ENCODE measurements at places on chromosomes 6 and 20.

GRCh38 chr20:63503524-63503923, 4.6 kb upstream of the EEF1A2 start:
- no peak for DNase-seq

GRCh38 chr6:14118446-14118845, 874 bp downstream of the CD83 start:
- DNase-seq, result no peak

DNA sequence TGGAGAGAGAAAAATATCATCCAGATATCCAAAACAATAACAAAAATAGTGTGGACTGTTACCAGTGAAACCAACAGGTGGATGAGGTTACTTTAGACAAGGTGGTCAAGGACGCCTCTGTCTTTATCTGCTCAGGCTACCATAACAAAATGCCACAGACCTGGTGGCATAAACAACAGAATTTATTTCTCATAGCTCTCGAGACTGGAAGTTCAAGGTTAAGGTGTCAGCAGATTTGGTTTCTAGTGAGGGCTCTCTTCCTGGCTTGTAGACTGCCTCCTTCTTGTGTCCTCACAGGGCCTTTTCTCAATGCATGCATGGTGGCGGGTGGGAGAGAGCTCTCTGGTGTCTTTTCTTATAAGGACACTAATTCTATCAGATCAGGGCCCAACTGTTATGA, 21.1 kb upstream of the LBP start:
- no peak for DNase-seq

DNA sequence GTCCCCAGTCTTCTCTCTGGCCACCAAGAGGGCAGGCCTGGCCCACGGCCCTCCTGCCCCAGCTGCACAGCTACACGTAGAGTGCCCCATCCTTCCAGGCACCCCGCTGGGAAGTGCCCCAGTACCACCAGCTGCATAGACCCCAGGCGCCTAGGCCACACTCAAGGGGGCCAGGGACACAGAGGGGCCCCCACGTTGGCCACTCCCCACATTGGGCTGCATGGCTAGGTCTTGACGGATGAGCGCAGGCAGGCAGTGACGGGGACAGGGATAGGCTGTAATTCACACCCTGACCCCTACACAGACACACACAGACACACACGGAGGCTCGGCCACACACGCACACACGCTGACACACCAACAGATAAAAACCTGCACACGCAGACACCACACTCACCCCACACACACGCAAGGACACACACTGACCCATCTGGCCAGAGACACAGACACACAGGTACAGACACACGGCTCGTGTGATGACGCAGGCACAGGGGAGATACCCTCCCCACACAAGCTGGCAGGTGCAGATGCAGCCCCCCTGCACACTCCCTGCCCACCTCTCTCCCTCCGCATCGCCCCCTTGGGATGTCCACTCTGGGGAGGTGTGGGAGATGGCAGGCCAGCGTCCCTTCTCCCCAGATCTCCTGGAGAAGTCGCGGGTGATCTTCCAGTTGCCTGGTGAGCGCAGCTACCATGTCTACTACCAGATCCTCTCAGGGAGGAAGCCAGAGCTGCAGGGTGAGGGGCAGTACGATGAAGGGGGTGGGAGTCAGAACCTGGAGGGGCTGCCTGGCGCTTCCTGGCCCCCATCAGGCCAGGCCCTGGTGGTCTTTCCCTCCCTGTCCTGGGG, 30.0 kb downstream of the MYH7B start:
- DNase-seq, result no peak

GRCh38 chr6:150697515-150697914, 97.8 kb downstream of the PLEKHG1 start:
- DNase-seq, result no peak

DNA sequence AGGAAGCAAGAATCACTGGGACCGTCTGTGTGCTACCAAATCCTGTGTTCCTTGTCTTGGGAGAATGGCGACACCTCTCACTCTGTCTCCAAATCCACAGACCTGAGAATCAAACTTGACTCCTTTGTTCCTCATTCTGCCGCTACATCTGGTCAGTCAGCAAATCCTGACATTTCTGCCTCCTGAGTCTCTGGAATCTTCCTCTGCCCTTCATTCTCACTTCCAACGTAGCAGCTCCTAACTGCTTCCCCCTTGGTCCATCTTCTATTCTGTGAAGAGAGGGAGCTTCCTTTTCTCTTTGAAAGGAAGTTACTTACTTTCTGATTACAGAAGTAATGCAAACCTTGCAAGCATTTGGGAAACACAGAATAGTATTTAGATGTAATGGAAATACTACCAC, 37.7 kb downstream of the SYTL3 start:
- no peak for DNase-seq

- DNase-seq, result no peak
Observed at GRCh38 chr6:32190911-32191677, 1.1 kb upstream of the PBX2 start.

- DNase-seq, result no peak
Observed at GRCh38 chr6:121443971-121444541, 8.6 kb downstream of the GJA1 start.

- no peak for DNase-seq
Observed at GRCh38 chr6:139722530-139722929, 348.1 kb upstream of the CITED2 start.

- no peak for DNase-seq
Observed at GRCh38 chr6:138104618-138105213, 2.5 kb downstream of the PERP start.

DNA sequence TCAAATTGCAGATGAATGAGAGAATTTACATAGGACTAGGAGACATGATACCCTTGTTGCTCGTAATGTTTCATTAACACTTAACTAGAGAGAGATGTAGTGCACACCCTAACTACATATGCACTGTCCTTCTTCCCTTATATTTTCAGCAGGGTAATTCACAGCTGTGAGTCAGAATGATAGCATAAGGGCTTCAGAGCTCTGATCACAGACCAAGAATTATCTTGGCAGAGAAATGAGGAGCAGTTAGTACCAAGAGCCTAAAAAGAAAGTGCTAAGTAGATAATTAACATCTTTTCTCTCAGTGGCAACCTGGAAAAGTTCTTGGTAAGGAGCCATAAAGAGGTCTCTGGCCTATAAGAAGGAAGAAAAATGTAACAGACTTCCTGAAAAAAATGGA, 35.8 kb downstream of the GRIK2 start:
- no peak for DNase-seq

DNA sequence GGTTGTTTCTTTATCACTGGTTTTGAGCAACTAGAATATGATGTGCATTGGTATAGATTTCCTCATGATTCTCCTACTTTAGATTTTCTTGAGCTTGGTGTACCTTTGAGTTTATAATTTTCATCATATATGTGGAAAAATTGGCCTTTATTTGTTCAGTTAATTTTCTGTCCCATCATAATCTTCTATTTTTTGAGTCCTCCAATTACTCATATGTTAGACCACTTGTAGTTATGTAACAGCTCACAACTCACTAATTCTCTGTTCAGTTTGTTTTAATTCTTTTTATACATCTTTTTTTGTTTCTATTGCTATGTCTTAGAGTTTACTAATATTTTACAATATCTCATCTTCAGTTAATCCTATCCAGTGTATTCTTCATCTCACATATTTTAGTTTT, 81.3 kb upstream of the LAMA2 start:
- DNase-seq, result no peak

GRCh38 chr20:20603339-20603990, 109.0 kb downstream of the RALGAPA2 start:
- DNase-seq, result no peak

DNA sequence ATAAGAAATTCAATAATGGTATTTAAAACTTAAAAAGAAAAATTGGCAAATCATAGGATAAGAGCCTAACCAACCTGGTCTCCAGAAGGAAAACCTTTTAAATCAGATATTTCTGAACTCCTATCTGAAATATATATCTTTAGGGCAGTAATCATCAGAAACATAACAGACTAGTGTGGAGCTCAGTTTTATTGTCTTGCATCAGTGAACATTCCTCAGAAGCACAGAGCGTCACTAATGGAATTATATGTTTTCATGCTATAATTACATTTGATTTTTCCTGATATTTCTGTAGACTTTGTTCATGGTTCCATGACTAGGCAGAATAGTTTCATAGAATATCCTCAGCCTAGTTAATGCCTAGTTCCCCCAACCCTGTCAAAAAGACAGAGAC, 262.2 kb downstream of the EYA4 start:
- DNase-seq, result no peak

GRCh38 chr6:129279343-129280292, 396.7 kb downstream of the LAMA2 start:
- DNase-seq, result no peak

DNA sequence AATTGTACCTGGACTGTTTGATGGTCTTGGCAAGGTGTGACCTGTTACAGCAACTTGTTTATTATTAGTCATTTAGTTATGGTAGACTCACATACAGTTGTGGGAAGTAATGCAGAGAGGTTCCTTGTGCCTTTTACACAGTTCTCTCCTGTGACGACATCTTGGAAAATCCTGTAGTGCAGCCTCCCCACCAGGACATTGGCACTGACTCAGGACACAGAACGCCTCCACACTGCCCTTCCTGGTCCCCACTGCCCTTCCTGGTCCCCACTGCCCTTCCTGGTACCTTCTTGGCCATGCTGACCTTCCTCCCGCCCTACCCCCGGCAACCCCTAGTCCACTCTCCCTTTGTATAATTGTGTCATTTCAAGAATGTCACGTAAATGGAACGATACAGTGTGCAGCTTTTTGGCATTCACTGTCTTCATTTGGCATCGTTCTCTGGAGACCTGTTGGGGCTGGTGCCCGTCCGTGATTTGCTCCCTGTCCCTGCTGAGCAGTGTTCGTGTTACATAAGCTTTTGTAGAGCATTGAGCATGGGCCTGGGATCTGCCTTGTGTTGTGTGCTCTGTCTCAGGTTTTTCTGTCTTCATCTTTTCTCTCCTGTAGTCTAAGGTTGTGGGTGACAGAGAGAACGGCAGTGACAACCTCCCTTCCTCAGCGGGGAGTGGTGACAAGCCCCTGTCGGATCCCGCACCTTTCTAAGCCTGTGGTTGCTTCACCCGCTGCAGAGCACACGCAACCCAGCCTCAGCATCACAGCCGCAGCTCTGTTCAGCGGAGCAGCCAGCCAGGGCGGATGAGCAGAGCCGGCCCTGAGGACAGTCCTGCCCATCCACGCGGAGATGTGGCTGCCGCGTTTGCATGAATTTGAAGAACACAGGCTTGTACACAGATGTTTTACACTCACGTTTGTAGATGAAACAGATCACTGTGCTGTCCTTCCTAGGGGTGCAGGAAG, 5.4 kb upstream of the DNAJC5 start:
- DNase-seq, result no peak

DNA sequence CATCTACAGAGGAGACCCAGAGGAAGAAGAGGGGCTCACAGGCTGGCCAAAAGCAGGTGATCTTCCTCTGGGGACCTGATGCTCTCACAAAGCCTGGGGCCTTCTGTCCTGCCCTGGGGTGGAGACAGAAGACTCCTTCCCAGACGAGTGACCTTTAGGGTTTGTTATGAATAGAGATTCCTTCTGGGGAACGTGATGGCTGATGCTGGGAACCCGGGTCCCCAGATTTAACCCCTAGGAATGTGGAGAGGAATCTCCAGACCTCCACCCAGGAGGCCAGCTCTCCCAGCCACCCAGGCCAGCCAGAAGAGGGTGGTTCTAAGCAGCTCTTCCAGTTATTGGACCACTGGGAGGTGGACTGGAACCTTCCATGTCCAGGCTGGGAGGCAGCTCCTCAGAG, 16.8 kb upstream of the CCN5 start:
- no peak for DNase-seq

DNA sequence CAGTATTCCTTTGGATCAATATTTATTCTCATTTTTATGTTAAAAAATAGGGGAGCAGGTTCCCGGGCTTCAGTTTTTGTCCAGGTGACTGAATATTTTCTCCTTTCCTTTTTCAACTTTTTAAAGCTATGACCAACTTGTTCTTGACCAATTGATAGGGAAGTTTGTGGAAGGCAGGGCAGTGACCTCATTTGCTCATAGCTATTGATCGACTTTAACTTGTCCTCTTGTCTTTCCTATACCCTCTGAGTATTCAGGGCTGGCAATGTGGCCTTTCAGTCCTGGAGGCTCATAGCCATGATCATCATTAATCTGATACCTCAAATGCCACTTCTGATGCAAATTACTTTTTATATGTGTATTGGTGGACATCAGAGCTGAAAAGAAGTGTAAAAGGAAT, 448.8 kb downstream of the KIF16B start:
- no peak for DNase-seq

- no peak for DNase-seq
Observed at GRCh38 chr6:34056305-34057108, 89.4 kb downstream of the GRM4 start.

DNA sequence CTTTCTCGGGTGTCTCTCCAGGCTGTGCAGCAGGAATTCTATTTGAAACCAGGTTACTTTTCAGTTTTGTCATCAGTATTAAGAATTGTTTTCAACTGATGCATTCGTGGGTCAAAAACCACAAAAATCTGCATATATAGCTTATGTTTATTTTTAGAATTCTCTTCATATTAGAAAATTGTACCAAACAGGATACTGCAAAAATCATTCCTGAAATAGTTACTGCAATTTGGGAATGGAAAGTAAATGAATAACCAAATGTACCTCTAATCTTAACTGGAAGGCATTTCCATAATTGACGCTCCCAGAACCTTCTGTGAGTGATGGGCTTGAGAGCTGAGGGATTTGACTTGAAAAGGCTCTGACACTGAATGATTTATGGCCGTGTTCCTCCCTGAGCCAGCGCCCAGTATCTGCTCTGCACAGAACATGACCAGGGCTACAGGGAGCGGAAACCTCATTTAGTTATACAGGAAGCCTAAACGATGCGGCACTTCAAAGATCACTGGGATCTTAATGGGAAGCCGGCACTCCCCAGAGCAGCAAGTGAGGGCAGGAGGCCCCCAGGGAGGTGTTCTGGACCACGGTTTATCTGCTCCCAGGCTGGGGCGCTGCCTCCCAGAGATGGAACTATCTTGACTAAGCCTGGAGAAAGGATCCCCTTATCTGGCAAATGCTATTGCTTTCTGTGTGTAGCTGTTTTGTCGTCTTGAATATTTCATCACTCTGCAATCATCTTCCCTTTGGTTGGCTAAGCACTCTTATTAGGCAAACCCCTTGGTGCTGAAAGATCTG, 446.0 kb downstream of the QKI start:
- DNase-seq, result peak; percentile 53

DNA sequence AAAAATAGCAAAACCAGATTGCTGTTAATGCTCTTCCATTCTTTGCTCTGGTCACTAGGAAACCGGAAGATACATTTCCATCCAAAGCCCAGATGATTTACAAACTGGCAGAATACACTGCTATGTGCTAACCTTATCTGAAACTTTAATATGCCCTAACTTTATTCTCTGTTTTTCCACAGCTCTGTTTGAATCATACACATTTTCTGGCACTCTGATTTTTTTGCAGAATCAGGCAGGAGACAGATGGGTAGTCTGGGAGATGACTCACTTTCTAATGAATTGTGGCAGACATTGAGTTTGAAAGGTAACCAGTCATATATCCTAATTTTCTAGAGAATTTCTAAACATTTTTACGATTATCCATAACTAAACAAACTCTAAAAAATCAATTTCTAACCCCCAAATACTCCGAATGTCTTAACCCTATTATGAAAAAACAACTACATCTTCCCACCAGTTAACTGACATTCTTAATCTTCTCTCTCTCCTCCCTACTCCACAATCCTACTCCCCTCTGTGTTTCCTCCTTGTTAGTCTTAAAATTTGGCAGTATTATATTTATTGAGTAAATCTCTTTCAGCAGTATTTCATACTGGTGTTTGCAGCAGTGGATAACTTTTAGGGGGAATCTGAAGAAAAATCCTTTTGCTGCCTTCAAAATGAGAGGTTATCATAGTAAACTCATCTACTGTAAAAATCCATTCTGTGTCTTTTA, 63.5 kb downstream of the MAN1A1 start:
- DNase-seq, result no peak
